OCI-M1 (cell line): ENCODE measurements at places on chromosomes 6 and 20.

GRCh38 chr6:57102976-57103375 lies 13.0 kb downstream of the ZNF451 start:
- DNase-seq = no peak

DNA sequence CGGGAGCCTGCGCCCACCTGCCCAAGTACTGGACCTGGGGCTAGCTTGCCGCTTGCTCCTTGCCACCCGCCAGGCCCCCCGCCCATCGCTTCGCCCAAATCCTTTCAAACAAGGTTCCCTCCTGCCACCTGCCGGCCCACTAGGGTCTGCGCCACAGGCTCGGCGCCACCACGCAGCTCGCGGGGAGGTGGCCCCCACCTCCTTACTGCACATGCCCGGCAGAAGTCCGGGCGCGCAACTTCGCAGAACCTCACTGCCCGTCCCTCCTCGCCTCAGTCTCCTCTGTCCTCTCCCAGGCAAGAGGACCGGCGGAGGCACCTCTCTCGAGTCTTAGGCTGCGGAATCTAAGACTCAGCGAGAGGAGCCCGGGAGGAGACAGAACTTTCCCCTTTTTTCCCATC lies 11.2 kb downstream of the GNAS-AS1 start:
- no peak for DNase-seq

GRCh38 chr6:34583861-34584604 lies 27.9 kb upstream of the SPDEF start:
- no peak for DNase-seq

GRCh38 chr6:142935553-142936517 lies 9.1 kb downstream of the HIVEP2 start:
- DNase-seq = no peak

DNA sequence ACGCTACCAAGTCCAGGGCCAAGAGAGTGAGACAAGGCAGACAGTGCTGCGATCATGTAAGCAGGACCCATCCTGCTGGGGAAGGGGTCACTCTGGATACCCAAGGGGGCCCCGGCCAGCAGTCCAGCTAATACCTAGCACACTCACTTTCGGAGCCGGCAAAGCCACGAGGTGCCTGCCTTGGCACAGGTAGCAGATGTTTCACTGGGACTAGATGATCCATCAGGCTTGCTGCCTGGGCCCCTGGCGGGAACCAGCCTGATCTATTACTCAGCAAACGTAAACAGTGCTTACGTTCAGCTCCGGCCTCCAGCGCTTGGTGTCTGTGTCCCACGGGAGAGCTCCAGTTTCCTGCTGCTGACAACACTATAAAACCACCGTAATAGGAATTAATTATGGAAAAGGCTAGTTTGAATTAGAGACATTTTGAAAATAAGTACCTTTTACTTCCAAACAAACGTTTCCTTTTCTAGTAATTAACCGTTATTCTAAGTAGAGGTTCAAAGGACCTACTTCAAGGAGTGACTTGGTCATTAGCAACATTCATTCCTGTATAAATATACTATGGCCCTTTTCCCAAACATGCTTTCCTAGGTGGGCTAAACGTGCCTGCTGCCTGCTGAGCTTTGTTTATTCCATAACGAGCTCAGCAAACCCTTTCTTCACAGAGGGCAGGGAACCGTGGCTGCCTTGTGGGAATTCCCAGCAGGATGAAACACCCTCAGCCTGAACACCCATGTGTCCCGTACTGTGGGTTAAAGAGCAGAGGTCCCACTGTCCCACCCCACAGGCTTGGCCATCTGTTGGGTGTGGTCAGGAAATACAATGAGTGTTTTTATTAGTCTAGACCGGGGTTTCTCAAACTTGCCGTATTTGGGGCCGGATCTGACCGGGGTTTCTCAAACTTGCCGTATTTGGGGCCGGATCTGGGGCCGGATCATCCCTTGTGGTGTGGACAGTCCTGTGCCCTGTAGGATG lies 18.4 kb downstream of the SLC22A23 start:
- no peak for DNase-seq

- DNase-seq = no peak
Measured at GRCh38 chr6:112413780-112414179, 66.7 kb downstream of the RFPL4B start.

GRCh38 chr20:48058611-48059559 lies 273.6 kb upstream of the SULF2 start:
- no peak for DNase-seq

GRCh38 chr6:19086480-19086879 lies 699.3 kb downstream of the RNF144B start:
- DNase-seq = no peak

DNA sequence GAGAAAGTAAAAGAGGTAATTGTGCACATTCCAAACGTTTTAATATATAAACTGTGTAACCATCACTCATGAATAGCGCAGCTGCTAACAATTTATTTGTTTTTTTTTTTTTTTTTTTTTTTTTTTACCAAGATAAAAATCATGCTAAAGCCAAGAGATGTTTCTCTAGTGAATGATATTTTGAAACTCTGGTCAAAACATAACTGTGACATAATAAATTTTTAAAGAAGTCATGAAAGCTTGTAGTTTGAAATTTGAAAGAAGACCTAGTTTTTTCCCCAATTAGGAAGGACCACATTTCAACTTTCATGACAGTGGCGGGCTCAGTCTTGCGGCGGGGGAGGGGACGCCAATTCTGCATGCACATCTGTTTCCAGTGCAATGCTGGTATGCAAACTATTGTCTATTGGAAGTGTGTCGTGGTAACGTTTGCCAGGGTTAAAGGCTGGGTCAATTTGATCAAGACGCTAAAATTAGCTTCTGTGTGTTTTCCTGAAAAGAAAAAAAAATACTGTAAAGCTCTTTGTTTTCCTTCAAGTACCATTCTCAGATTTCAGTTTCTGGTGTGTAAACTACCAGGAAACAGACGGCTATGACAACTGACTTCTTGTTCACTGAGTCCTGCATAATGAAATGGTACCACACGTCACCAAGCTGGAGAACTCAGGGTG lies 211.9 kb downstream of the FOXC1 start:
- DNase-seq = no peak

- DNase-seq = no peak
Measured at GRCh38 chr6:53041356-53041755, 23.8 kb upstream of the FBXO9 start.

- DNase-seq = peak; percentile 57
Measured at GRCh38 chr6:28945349-28945748, 21.6 kb upstream of the TRIM27 start.

DNA sequence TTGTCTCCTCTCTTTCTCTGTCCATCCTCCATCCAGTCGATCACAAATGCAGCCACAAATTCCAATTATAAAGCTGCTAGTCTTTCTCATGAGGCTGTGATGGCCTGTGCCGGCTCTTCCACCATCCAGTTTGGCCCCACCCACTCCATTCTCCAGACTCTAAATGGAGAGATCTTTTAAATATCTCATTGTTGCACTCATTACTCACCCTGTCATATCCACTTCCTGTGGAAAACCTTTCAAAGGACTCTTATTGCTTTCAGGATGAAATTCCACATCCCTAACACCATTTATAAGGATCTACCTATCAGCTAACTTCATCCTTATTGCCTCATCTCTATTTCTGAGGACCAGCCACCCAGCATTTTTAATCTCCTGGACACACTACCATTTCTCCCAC lies 70.6 kb downstream of the NRN1 start:
- no peak for DNase-seq
